Left ventricle myocardium inferior (tissue), 1 donor: ENCODE measurements at places on chromosomes 13 and 19. TPM values are rescaled to one million over a fixed set of nuclear protein-coding genes. Genes with fewer than 3 reads are reported as not detected.

DNA sequence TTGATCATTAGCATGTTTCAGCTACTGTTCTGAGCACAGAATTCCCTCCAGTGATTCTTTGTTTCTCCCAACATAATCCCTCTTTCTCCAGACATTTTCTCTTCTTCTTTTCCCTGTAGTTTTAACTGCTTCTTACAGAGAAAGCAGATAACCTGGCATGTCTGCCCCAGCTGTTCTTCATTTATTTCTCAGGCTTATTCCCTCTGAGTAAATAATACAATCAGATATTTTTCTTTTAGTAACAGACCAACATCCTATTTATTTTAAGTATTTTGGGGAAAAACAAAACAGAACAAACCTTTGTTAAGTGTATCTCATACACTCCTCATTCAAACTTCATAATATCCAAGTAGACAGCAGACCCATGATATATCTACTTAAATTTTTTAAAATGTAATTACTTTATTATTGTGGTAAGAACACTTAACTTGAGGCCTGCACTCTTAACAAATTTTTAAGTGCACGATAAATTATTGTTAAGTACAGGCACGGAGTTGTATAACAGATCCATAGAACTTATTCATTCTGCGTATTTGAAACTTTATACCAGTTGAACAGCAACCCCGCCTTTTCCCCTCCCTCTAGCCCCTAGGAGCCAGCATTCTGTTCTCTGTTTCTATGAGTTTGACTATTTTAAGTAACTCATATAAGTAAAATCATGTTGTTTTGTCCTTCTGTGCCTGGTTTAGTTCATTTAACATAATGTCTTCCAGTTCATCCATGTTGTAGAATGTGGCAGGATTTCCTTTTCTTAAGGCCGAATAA lies 540.0 kb downstream of the LMO7 start:
- no peak for DNase-seq

GRCh38 chr19:49475191-49475917 lies 1.3 kb downstream of the FLT3LG start:
- no peak for DNase-seq

DNA sequence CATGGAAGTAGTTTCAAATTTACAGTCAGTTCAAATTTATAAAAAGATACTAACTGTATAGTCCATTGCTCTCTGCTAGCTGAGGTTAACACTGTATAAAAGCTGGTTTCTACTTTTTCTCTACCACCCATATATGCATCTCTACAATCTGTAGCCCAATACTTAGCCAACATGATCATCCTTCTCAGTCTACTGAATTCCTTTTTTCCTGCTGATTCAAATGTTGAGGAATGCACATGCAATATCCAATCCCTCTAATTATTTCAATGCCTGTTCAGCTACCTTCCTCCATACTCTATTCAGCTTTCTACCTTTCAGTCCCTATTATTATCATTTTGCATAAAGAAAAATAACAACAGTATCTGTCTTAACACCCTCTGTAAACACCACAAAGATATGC lies 15.6 kb downstream of the KPNA3 start:
- DNase-seq: no peak

- no peak for DNase-seq
Observed at GRCh38 chr19:51089786-51090185, 7.1 kb upstream of the KLK14 start.

DNA sequence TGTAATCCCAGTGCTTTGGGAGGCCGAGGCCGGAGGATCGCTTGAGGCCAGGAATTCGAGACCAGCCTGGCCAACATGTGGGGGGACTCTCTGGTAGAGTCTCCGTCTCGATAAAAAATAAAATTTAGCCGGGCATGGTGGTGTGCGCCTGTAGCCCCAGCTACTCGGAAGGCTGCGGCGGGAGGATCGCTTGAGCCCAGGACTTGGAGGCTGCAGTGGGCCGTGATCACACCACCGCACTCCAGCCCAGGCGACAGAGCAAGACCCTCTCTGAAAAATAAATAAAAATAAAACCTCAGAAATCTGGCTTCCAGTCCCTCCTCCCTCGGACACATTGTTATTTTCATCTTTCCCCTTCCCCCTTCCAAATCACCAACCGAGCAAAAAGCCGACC lies 332 bp downstream of the IRGQ start:
- no peak for DNase-seq

DNA sequence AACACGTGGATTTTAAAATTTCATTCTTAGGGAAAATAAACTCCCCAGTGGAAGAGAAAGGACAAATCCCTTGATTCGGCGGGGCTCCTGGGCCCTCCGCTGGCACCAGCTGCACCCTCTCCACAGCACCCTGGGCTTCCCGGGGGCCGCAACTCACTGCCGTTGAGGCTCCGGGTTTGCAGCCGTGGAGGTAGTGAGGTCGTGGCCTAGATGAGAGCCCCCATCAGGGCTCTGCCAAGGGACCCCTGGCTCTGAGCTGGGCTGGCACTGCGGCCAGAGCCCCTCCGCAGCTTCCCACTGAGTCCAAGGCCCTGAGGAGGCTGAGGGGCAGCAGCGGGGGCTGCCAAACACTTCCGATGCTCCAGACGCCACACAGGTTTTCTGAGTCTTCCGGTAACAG lies 133.7 kb upstream of the MCF2L start:
- no peak for DNase-seq

DNA sequence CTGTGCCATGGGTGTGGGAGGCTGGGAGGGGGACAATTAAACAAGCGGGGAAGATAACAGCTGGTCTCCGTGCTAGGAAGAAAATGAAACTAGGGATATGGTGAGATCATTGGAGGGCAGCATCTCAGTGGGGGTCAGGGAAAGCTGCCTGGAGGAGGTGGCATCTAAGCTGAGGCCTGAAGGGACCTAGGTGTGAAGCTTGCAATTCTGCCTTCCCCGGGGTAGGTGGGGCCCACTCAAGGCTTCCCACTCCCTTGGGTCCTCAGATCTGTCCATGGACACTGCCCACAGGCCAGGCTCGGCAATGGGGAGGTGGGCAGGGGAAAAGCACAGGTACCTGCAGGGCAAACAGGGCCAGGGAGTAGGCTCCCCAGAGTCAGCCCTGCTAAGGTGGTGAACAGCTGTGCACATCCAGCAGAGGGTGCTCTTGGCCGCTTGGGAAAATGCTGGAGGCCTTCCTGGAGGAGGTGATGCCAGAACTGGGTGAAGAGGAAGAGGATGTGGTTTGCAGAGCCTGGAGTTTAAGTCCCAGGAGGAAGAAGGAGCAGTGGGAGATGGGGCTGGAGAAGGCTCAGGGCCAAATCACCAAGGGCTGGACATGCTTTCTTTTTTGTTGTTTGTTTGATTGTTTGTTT lies 25.7 kb upstream of the CCNE1 start:
- no peak for DNase-seq

DNA sequence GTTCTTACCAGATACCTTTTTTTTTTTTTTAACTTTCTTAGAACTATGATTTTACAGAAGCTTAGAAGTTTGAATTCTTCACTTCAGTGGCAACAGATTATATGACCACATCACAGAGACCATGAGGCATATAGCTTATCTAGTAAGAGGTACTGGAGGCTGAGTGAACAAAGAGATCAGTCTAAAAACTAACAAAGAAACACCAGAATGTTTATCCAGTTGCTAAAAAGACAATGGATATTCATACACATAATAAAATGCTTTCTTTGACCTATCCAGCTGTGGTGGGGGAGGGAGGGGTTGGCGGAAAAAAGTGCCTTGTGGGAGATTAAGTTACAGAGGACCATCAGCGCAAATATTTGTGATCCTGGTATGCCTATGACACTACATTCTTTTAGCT lies 34.7 kb upstream of the SLITRK6 start:
- no peak for DNase-seq

Gene MRPL54
- 64.1 TPM for total RNA-seq

Gene DDX39A
- total RNA-seq: 33.4 TPM

Gene ELANE
- 0.58 TPM for total RNA-seq

Gene USHBP1
- 7.0 TPM for total RNA-seq

Gene PDX1
- total RNA-seq: not detected
